Bone marrow (tissue), 2 donors: ENCODE measurements at places on chromosomes 2 and 18.

GRCh38 chr2:9837451-9837850 is 5.8 kb upstream of the TAF1B start:
- DNase-seq = no peak

GRCh38 chr2:240435457-240435947 is at the start of gene GPC1:
GPC1 (plus strand) TSS chr2:240435663; CDS start chr2:240435919, 256 bp downstream.
- no peak for DNase-seq

DNA sequence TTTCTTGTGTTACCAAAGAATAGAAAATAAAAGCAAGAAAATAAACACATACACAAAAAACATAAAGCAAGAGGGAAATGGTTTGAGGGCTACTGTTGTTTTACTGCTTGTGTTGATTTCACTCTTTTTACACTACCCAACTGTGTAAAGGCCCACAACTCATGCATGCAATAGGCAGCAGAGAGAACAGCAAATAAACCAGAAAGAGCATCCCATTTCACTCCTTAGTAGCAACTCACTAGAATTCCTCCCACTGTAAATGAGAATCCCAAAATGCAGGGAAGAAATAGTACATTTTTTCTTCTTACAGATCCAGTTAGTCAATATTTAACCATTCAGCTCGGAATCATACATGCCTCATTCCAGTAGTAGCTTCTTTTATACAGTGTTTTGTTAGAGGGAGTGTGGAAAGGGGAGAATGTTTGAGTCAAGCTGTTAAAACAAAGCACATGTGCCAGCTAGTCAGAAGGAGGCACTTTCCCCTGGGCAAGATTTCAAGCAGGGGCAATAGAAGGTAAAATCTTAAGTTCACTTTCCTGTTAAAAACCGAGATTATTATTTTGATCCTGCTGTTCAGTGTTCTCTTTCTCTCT is 147.2 kb upstream of the FAM98A start:
- no peak for DNase-seq

DNA sequence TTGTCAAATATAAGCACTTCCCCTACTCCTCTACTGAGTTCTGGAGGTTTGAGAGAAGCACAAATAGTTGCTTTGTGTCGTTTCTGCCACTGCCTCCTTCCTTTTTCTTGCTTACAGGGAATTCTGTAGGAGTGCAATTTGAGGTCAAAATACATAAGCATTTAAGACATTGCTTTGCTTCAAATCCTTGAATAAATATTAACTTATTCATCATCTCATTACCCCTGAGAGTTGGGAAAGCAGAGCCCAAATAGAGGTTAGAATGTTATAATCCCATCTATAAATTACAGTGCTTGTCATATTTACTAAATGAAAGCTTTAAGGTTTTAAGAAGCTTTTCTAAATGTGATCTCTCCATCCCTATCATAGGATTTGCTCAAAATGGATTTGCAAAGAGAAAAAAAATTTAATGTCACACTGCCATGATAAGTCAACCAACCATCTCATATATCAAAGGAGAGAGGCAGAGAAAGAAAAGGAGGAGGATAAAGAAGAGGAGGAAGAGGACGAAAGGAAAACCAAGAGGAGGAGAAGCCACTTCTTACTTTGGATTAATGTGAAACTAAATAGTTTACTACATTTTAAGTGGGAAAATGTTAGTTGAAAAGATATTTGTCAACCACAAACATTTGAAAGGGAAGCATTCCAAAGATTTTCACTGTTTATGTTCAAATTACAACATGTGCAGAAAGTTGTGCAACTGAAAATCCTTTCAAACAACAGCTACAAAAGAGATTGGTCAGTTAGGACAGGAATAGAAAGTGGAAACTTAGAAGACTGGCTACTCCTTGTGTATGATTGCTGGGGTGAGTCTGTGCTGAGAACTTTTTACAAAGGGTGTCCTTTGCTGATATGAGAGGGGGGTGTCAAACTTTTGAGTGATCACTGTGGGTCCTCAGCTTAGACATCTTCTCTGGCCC is 277.3 kb upstream of the FN1 start:
- DNase-seq = no peak

DNA sequence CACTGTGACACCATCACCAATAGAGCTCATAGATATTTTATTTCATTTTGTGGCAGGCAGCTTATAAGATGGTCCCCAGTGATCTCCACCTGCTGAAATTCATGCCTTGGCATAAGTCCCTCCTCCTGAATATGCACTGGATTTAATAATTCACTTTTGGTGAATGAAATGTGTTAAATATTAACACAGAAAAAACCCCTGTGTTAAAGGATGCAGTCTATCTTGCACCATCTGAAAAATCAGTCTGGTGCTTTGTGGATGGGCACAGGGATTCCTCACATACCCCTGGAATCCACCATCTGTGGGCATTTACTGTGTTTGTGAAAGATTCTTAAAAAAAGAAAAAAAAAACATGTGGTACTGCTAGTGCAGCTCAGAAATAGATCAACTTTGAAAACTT is 26.1 kb upstream of the WIPF1 start:
- DNase-seq = no peak

- DNase-seq = no peak
Measured at GRCh38 chr2:198452327-198452726, 647.9 kb downstream of the PLCL1 start.
